ENCODE measurements at places on chromosomes 4 and X. TPM values are rescaled to one million over a fixed set of nuclear protein-coding genes. Genes with fewer than 3 reads are reported as not detected.

The CT45A2 gene
- total RNA-seq, result not detected

The CXCL11 gene
- total RNA-seq, result not detected

The PRDM8 gene
- 4.9 TPM for total RNA-seq

The SORBS2 gene
- 19.3 TPM for total RNA-seq

The XG gene
- total RNA-seq, result not detected

The MAGEA4 gene
- not detected for total RNA-seq

The LARP7 gene
- 36.3 TPM for total RNA-seq

The NEUROG2 gene
- not detected for total RNA-seq

The POU4F2 gene
- not detected for total RNA-seq

DNA sequence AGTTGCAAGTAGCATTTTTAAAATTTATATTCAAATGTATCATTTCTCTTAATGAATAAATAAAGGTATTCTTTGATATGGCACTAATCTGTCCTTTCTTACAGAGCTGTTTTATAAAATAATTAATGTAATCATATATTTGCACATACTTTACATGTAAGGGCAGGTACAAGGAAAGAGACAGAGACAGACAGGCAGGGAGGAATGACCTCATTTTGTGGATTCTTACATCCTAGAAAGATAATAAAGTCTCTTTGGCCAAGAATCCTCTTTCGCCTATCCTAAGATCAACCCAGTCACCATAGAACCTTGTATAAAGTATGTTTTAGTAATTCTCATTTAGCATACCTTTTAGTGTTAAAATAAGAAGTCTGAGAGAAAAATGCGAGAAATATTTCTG lies 98.5 kb upstream of the CTSO start:
- DNase-seq, result no peak
- H3K36me3 ChIP-seq, result no peaks in the 10 kb centered on the region
- no peaks in the 10 kb centered on the region for H3K27me3 ChIP-seq
- no peak overlapping the region for H3K4me3 ChIP-seq
- no peaks in the 10 kb centered on the region for H3K4me1 ChIP-seq

GRCh38 chr4:141375855-141376254 lies 155.2 kb downstream of the ZNF330 start:
- DNase-seq, result peak; percentile 92
- H3K4me1 ChIP-seq, result peaks cover 6% of the 10 kb centered on the region
- peaks cover 6% of the 10 kb centered on the region for H3K36me3 ChIP-seq
- no peak overlapping the region for H3K4me3 ChIP-seq
- H3K27ac ChIP-seq, result peak overlapping the region; percentile 49

DNA sequence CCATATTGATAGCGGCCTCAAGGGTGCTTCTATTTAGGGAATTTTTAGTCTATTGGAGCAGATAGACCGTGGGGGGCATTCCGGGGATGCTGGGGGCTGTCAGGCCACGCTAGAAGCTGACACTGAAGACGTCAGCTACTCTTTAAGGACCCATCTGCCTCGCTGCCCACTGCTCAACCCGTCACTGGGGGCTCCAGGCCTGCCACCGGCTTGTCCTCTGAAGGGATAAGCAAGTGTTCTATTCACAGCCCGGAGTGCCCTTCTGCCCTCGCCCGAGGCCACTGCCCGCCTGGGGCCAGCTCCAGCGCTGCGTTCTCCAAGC lies 679 bp upstream of the MSL3 start:
- peaks cover 5% of the 10 kb centered on the region for H3K4me1 ChIP-seq
- H3K27me3 ChIP-seq, result peaks cover 34% of the 10 kb centered on the region
- DNase-seq, result no peak
- H3K4me3 ChIP-seq, result peak overlapping the region; percentile 82
- peaks cover 7% of the 10 kb centered on the region for H3K36me3 ChIP-seq

DNA sequence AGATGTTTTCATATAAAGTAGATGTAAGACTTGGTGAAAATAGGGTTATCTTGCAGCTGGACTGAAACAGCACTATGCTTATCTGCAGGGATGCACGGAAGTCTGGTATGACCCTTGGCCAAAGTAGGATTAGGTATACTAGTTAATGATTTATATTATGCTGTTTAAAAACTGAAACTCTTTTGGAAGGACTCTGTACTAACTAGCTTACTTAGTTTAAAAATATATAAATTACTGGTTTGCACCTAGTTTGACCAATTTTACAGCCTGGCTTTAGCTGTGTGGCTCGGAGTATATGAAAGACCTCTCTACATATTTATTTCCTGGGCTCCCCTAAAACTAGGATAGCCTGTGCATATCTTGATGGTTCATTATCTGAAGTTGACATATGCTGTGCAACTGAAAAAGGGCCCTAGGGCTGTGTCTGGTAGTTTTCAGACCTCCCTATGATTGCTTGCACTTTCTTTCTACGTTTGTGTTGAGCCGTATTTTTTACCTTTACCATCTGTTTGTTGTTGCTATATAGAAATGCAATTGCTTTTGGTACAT lies 89.2 kb downstream of the TMEM144 start:
- no peak overlapping the region for H3K4me3 ChIP-seq
- H3K27ac ChIP-seq, result no peak overlapping the region
- H3K36me3 ChIP-seq, result no peaks in the 10 kb centered on the region
- H3K4me1 ChIP-seq, result peaks cover 52% of the 10 kb centered on the region

- no peak overlapping the region for H3K27ac ChIP-seq
- no peaks in the 10 kb centered on the region for H3K36me3 ChIP-seq
- H3K4me3 ChIP-seq, result no peak overlapping the region
- DNase-seq, result no peak
- peaks cover 21% of the 10 kb centered on the region for H3K27me3 ChIP-seq
Measured at GRCh38 chrX:96861218-96861617, 22.5 kb upstream of the RPA4 start.

DNA sequence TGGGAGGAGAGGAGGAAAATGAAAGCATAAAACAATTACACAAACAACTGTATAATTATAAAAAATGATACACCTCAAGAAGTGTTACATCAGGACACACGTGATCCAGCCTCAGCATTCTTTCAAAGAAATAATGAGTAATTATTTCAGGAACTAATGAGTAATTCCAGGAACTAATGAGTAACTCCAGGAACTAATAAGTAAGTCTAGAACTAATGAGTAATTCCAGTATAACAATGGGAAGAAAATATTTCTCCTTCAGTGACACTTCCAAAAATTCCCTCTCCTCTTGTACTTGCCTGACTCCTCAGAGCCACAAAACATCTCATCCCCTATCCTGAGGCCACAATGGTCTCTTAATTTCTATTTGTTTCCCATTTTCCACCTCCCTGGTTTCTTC lies 63.5 kb upstream of the COL25A1 start:
- no peaks in the 10 kb centered on the region for H3K36me3 ChIP-seq
- H3K27me3 ChIP-seq, result peaks cover 2% of the 10 kb centered on the region
- H3K4me3 ChIP-seq, result no peak overlapping the region
- no peaks in the 10 kb centered on the region for H3K4me1 ChIP-seq

DNA sequence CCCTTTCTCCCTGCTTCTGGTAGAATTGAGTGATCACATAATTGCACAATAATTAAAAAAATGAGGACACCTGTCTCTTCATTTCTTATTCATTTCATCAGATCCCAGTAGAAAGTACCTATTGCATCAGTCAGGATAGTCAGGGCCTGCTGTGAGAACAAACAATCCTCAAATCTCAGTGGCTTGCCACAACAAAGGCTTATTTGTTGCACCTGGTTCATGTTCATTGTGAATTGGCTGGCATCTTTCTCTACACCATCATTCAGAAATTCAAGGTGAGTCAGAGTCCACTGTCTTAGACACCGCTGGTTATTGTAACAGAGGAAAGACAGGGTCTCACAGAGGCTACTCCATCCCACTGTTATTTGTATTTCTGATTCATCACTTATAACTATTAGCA lies 409.8 kb downstream of the STIM2 start:
- H3K27me3 ChIP-seq, result peaks cover 12% of the 10 kb centered on the region
- no peak overlapping the region for H3K4me3 ChIP-seq
- H3K27ac ChIP-seq, result peak overlapping the region; percentile 4
- H3K36me3 ChIP-seq, result no peaks in the 10 kb centered on the region

- H3K27me3 ChIP-seq, result no peaks in the 10 kb centered on the region
- peak overlapping the region; percentile 98 for H3K27ac ChIP-seq
- peaks cover 14% of the 10 kb centered on the region for H3K4me1 ChIP-seq
- H3K36me3 ChIP-seq, result peaks cover 7% of the 10 kb centered on the region
Measured at GRCh38 chr4:163493643-163494359, 689 bp upstream of the TMA16 start.

DNA sequence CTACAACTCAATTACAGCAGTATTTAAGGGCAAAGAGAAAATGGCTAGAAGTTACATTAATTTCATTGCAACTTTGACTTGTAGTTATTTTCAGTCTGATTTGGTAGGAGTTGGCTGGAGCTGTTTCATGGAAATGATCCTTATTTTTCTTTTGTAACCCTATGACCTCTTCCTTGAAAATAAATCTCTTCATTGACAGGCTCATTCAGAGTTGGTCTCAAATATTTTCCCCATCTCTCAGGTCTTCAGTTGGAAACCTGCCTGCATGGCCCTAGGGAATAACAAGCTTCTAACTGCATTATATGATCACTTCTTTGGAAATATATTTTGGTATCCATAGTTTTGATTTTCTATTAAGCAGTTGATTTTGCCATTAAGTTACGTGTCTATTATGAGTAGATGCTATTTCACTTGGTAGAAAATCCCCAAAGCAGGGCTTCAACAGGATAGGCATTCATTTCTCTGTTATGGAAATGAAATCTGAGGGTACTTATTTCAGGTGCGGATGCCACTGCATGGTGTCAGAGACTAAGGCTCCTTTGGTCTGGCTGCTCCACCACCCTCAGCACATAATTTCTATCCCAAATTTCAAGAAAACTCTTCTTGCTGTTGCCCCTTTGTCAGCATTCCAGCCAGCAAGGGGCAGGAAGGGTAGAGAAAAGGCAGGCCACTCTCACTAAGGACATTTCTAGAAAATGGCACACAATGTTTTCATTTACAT lies 502.5 kb downstream of the SPRY1 start:
- H3K4me3 ChIP-seq, result no peak overlapping the region
- H3K27ac ChIP-seq, result no peak overlapping the region
- H3K27me3 ChIP-seq, result no peaks in the 10 kb centered on the region
- no peak for DNase-seq
- peaks cover 10% of the 10 kb centered on the region for H3K4me1 ChIP-seq

GRCh38 chrX:19958552-19959486 lies 32.0 kb downstream of the BCLAF3 start:
- peaks cover 13% of the 10 kb centered on the region for H3K36me3 ChIP-seq
- H3K27ac ChIP-seq, result no peak overlapping the region
- peaks cover 44% of the 10 kb centered on the region for H3K27me3 ChIP-seq
- H3K4me1 ChIP-seq, result peaks cover 6% of the 10 kb centered on the region
- peak; percentile 8 for DNase-seq

GRCh38 chr4:104549736-104550135 lies 55.0 kb upstream of the CXXC4 start:
- no peaks in the 10 kb centered on the region for H3K36me3 ChIP-seq
- no peak overlapping the region for H3K4me3 ChIP-seq
- DNase-seq, result no peak
- H3K27ac ChIP-seq, result no peak overlapping the region
- no peaks in the 10 kb centered on the region for H3K27me3 ChIP-seq

DNA sequence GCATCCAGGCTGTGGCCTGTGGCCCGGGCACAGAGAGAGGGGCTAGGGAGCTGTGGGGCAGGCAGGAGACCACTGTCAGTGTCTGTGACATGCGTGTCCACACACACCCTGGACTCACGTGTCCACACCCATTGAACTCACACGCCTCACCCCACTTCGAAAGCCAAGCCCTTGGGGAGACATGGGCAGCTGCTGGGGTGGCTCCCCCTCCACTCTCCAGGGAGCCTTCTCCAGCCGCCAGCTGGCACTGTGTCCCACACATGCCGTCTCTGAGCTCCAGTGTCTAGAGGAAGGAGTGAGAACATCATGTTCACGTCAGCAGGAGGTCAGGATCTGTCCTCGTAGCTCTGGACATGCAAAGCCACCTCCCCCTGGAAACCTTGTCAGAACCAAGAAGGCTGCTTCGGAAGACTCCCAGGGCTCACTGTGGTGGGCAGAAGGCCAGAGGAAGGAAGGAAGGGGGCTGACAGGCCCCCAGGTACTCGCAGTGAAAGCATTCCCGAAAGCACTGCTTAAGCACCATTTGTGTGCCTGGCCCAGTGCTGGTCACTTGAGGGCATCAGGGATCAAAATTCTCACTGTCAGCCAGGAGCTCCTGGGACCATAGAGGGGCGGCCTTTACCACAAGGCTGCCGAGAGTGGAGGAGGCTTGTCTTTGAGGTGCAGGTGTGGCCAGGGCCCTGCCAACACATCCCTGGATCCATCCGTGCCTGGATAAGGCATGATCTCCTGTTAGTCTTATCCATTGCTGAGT lies 61.4 kb downstream of the HTRA3 start:
- H3K36me3 ChIP-seq, result no peaks in the 10 kb centered on the region
- H3K4me1 ChIP-seq, result peaks cover 13% of the 10 kb centered on the region
- H3K27ac ChIP-seq, result no peak overlapping the region
- no peak overlapping the region for H3K4me3 ChIP-seq

DNA sequence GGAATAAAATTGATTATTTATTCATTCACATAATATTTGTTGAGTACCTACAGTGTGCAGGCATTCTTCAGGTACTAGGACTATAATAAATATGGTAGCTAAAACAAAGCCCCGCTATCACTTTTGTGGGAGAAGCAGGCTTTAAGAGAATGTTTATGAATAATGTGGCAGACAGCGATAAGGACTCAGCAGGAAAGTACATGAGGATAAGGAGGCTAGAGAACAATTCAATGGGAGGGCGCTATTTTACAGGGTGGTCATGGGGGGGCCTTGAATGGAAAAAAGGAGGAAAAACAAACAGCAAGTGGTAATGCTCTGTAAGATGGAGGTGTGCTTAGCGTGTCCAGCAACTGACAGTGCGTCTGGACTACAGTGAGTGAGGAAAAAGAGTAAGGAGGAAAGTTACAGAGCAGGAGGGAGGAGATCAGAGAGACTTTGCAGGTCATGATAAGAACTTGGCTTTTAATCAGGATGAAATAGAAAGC lies 264.2 kb upstream of the ETNPPL start:
- no peak for DNase-seq
- H3K4me3 ChIP-seq, result no peak overlapping the region
- no peaks in the 10 kb centered on the region for H3K4me1 ChIP-seq
- H3K36me3 ChIP-seq, result no peaks in the 10 kb centered on the region
- H3K27ac ChIP-seq, result no peak overlapping the region
- H3K27me3 ChIP-seq, result no peaks in the 10 kb centered on the region

- no peak overlapping the region for H3K27ac ChIP-seq
- no peak for DNase-seq
- H3K4me1 ChIP-seq, result peaks cover 22% of the 10 kb centered on the region
- H3K4me3 ChIP-seq, result no peak overlapping the region
- no peaks in the 10 kb centered on the region for H3K27me3 ChIP-seq
- H3K36me3 ChIP-seq, result no peaks in the 10 kb centered on the region
Measured at GRCh38 chr4:48914311-48914710, 7.7 kb upstream of the OCIAD2 start.
